A172 (cell line): ENCODE measurements at places on chromosomes 2 and 18. TPM values are rescaled to one million over a fixed set of nuclear protein-coding genes. Genes with fewer than 3 reads are reported as not detected.

DNA sequence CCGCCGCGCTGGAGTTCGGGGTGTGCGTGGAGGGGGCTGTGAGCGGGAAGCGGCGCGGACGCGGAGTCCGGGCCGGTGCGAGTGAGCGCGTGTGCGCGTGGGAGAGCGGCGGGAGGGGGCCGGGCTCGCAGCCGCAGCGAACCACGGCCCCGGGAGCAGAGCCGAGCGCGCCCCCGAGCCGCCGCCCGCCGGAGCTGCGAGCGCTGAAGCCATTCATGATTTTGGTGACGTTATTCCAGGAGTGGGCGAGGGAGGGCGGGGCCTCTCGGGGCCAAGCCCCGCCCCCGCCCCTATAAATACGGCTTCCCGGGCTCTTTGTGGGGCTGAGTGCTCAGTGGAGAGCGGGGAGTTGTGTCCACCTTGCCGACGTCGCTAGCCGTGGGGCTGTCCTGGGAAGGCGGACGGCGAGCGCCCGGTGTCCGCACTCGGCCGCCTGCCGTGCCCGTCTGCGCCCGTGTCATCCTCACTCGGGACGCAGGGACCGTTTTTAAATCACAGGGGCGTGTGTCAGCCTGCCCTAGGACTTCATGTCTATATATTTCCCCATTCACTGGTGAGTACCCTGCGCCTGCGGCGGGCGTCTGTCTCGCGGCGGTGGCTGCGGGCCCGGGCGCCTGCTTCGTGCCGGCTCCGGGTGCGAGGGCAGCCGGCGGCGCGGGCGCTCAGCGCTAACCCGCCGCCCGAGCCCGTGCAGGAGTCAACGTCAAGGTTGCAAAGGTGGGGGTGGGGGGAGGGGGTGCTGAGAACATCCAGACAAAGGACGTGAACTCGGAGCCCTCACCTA lies at the start of gene LBH:
Gene LBH, plus strand, starts transcription at position 323 of the 784 bp plus-strand sequence. Its CDS starts 205 bp downstream, at position 528.
- DNase-seq: peak; percentile 75

- DNase-seq: no peak
These were observed 184.5 kb downstream of the FAM210A start for GRCh38 chr18:13541621-13542519.

DNA sequence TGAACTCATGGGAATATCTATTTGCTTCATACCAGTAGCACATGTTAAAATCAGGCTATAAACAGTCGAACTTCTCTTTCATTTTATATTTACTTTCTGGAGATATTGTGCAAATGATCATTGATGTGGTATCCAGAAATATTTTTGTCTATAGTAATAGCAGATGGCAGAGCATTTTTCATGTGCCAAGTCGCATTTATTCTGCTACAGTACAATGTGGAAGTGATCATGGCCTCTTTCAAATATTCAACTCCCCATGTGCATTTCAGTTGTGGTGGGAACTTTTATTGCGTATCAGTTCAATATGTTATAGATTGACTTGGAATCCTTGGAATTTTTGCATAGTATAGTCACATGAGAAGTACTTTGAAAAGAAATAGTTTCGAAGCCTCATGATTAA lies 57.4 kb downstream of the RHBDD1 start:
- DNase-seq: no peak

DNA sequence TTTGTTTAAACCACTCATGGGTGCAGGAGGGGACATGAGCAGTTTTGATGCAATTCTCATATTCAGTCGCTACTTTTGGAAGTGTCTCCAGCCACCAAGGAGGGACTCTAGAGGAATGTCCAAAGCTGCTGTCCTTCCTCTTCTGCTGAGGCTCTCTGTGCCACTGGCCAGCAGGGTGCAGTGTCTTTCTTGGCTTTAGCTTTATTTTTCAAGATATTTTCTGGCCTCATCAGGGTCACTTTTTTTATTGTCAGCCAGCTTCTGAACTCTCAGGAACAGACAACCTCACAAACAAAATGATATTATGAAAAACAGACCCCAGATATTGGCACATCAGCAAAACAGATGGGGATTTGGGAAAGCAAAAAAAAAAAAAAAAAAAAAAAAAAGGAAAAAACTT lies 289.3 kb upstream of the ZSWIM2 start:
- peak; percentile 30 for DNase-seq

- peak; percentile 47 for DNase-seq
These were observed 138.8 kb downstream of the MCFD2 start for GRCh38 chr2:46776687-46777327.

GRCh38 chr2:11822746-11823451 lies 76.5 kb downstream of the LPIN1 start:
- no peak for DNase-seq

DNA sequence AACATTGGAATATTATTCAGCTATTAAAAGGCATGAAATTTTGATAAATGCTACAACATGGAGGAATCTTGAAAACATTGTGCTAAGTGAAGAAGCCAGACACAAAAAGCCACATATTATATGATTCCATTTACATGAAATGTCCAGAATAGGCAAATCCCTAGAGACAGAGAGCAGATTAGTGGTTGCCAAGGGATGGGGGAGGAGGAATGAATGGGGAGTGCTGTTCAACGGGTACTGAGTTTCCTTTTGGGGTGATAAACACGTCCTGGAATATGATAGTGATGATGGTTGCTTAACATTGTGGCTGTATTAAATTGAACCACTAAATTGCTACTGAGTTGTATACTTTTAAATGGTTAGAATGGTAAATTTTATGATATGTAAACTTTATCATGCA lies 8.9 kb upstream of the TWSG1 start:
- DNase-seq: no peak

DNA sequence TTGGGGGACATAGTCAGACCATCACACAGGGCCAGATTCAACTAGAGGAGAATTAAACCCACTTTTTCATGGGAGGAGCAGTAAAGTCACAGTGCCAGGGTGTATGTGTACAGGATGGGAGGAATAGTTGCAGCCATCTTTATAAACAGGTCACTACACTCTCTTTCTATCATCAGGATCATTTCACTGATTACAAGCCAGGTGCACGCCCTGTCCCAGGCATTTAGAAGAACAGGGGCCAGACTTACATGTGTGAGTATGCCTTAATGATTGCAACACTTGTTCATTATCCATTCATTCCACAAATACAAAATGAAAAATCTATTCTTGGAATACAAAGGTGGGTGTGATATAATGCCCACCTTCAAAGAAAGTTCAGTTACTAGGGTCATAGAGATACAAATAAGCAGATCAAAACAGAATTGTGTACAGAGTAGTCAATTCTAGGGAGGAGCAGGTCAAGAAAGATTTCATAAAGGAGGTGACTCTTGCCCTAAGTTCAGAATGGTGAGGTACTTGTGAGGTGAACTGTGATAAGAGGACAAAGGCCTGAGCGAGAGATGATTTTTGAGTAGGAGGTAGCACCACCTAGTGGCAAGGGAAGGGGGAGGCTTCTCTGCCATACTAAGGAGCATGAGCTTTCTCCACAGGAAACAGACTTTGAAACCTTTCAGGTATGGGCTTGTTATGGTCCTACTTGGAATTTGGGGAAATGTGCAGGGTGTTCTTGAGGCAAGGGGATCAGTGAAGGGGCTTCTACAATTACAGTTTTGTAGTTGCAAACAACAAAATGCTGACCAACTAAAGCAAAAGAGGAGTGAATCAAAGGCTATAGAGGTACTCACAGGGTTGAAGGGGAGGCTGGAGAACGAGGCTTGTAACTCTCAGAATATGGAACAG lies 156.3 kb downstream of the SUCLG1 start:
- DNase-seq: peak; percentile 67

- DNase-seq: no peak
These were observed 296.7 kb downstream of the TNS1 start for GRCh38 chr2:217706095-217706494.

- no peak for DNase-seq
These were observed 298.1 kb downstream of the MTX2 start for GRCh38 chr2:176567361-176567760.

DNA sequence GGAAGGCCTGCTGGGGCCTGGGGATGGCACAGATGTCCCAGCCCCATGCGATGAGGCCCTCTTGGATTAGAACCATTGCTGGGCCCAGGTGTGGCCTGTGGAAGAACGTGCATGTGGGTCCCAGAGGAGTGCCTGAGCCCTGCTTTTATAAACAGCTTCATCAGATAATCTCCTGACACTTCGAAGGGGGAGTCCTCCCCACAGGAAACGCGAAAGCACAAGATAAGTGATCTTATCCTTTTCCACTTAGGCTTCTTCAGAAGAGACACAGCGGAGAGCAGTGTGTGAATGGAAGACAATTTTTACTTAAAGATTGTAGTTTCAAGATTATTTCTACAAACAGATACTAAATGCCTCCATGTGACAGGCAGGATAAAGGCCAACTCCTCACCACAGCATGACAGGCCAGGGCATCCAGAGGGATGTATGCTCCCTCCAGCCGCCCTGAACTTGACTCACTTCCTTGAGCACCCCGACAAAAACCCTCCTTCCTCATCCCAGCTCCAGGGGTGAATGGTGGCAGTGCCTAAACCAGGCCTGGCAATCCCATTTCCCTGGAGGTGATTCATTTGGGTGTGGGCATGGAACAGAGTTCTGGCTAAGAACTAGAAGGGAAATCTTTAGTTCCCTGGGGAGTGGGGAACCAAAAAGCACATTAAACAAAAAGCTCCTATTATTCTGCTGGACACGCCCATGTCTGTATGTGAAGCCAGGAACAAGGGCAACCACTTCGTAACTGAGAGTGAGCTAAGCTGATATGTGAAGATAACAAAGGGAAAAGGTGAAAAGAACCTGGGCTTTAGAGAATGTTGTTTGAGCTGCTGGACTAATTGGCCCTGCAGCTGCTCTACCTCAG lies 56.2 kb upstream of the TMEM163 start:
- DNase-seq: peak; percentile 90

The KCNG2 gene
- total RNA-seq: not detected in 2 replicates

The IFIH1 gene
- 4.7 and 7.0 TPM in 2 replicates for total RNA-seq

The RAMP1 gene
- total RNA-seq: 32.4 and 35.2 TPM in 2 replicates

The HOXD12 gene
- total RNA-seq: not detected in 2 replicates

The ACAA2 gene
- total RNA-seq: 56.9 and 61.0 TPM in 2 replicates
